ENCODE measurements at places on chromosomes 1 and 21.

- DNase-seq = peak; percentile 83
Observed at GRCh38 chr21:14942801-14943490, 121.9 kb downstream of the NRIP1 start.

- no peak for DNase-seq
Observed at GRCh38 chr21:29074783-29075182, 1.3 kb upstream of the CCT8 start.

DNA sequence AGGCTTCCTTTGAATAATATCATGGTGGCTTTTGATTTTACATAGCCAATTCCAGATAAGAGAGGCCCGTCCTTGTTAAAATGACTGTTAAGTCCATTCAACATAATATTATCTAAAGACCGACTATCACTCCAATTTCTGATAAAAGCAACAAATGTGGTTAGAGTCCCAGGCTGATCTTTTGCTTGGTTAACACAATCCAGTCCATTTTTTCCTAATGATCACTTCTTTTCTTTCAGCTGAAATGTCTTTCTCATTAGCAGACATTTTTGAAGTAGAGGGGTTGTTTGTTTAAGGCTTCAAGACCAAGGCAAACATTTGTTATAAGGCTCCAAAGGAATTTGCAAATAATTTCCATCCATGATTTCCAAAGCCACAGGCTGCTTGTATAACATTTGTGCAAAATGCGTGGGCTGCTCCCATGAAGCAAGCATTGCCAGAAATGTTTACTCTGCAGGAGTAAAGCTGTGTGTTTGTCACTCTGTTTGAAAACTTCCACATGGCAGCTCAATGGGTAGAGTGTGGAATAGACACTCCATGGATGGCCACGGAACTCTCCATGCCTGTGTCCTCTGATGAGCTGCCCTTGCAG lies 111.5 kb downstream of the PSMG1 start:
- DNase-seq = no peak

- DNase-seq = no peak
Observed at GRCh38 chr1:225617479-225617878, 35.4 kb downstream of the ENAH start.

GRCh38 chr1:155999964-156000363 lies 20.8 kb downstream of the SSR2 start:
- no peak for DNase-seq

DNA sequence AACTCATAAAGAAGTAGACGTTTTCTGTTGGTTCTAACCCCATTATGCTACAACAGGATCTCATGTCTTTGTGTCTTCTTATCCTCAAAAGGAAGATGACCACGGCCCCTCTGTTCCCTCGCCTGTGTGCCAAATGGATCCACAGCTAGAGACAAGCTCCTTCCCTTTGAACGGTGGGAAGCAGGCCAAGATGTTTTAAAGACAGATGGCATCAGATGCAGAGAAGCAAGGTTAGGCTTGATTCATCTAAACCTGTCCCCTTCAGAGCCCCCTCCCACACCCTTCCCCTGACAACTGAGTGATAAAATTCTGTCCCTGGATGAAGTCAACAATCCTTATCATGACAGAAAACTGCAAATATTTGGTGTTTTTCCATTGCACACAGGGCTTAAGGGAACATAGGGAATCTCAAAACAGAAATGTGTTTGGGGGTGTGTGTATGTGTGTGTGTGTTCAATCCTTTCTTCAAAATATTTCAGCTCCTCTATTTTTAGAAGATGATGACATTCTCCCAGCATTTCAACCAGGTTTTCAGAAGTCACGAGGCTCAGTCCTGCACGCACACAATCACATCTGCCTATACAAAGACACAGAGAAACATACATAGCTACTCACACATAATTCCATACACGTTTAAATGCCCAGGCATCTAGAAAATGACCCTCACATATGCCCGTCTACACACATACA lies 27.8 kb upstream of the FMOD start:
- DNase-seq = no peak

DNA sequence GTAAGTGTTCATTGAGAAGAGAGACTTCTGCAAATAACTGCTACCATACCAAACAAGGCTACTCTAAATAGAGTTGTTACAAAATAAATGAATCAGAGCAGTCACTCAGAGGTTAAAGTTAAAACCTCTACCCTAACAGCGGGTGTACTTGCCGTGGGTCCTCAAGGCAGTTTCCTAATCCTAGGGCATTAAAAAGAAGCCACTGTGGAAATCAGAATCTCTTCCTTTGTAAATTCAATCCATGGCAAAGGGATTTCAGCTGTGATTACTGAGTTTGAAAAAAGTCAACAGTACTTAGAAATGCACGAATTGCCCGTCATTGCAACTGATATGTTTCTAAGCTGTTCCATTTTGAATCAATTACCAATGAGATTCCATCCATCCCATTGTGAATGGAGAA lies 13.5 kb downstream of the TBX15 start:
- no peak for DNase-seq

DNA sequence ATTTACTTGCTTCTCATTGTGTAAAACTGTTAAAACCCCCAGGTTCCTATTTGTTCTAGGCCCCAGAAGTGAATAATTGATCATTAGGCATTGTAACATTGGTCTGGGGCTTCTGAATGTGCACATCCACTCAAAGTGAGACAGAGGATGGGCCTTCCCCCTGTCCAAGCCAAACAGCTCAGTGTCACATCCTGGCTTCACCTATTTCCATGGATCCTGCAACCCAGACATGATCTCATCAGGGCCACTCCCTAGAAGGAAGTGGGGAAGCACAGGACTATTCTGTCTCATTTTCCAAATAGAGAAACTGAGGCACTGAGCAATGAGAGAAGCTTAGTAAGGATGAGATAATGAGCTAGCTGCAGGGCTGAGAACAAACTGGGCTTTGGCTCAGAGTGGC lies 47.4 kb upstream of the TSPAN2 start:
- no peak for DNase-seq

- DNase-seq = no peak
Observed at GRCh38 chr1:232650418-232650817, 20.5 kb upstream of the SIPA1L2 start.

- DNase-seq = peak; percentile 74
Observed at GRCh38 chr1:213987927-213988506, at the start of gene PROX1. Gene PROX1 (plus strand): TSS chr1:213987973. CDS start chr1:213996536, 8,563 bp downstream.

DNA sequence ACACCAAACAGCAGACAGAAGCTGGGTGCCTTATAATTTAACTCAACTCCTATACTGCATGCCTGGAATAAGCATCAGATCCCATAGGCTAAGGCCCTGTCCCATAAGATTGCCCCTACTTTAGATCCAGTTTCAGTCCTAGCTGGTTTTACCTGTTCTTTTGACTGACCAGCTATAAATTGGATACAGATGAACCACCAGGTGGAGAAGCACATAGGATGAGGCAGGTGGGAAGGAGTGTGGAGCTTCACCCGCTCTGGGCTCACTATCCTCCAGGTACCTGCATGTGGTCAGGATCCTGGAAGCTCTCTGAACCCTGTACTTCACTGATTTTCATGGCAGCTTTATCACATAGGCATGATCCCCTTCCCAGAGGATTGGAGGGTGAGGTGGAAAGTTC lies 51.3 kb downstream of the MAST2 start:
- DNase-seq = peak; percentile 16

DNA sequence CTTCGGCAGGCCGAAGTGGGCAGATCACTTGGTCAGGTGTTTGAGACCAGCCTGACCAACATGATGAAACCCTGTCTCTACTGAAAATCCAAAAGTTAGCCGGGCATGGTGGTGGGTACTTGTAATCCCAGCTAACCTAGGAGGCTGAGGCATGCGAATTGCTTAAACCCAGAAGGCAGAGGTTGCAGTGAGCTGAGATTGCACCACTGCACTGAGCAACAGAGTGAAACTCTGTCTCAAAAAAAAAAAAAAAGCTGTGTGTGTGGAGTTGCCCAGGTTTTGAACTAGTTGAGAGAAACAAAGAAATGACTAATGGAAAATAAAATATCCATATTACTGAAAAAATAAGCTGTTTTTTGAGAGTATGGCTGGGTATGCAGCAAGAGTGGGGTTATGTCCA lies 100.2 kb downstream of the GTF2B start:
- no peak for DNase-seq

DNA sequence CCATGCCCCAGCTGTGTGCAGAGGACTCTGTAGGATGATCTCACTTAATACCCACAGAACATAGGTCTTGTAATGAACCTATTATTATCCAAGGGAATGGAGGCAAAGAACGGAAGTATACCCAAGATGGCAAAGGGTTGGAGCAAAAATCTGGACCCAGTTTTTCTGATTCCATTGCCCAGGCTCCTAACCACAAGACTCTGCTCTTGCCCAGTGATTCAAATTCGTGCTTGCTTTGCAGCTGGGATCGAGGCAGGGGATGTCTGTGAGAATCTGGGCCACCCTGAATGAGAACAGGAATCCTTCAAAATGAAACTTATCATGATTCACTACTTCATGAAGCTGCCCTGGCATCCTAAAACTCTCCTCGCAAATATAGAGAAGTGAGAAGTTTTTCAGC lies 97.5 kb upstream of the KCNJ6 start:
- DNase-seq = no peak

DNA sequence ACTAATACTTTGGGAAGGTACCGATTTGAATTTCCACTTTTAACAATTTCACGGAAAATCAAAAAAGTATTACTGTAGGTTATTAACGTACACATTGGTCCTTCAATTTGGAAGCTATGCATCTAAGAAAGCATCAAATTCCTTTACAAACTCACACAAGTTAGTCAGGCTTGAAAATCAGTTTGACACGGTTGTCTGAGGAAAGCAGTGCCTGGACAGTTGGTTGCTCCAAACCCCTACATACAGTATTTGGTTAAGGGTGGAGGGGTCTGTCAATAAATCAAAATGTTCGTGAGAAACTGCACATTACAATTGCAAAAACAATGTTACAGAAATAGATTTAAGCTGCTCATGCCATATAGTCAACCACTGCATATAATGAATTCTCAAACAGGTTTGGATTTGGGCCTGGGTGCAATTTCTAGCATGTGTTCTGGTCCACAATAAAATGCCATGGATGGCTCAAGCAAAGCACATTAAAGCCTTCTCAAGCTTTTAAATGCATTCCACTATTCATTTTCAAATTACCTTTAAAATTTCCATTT lies 19.9 kb upstream of the RBM34 start:
- no peak for DNase-seq

DNA sequence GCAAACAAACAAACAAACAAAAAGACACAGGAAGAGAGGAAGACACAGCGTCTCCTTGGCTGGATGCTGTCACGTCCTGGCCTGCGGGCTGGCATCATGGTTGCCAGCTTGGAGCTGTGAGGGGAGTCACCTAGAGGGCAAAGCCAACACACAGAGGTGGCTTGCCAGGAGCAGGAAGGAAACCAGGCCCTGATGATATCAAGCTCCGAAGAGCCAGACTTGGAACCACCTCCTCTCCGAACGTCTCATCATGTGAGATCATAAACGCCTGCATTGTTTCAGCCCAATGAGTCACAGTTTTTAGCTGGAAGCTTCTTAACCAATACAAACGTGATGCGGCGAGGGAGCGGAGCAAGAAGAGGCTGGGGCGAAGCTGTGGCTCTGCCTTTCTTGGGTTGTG lies 8.7 kb downstream of the PLA2G2D start:
- no peak for DNase-seq

DNA sequence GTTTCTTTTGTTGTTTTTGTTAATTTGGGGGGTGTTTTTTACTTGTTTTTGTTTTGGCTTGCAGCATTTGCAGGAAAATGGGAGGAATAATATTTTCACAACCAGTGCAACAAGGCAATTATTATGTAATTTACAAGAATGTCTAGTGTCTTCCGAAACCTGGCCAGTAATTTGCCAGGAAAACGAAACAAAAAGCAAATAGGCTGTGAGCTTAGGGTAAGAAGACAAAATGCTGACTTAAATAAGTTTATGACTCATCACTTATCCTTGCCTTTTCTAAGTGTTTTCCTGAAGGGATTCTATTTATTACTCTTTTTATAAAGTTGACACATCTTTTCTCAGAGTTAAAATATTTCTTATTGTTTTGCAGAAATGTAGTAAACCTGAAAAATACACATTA lies 49.8 kb downstream of the KCNT2 start:
- no peak for DNase-seq

DNA sequence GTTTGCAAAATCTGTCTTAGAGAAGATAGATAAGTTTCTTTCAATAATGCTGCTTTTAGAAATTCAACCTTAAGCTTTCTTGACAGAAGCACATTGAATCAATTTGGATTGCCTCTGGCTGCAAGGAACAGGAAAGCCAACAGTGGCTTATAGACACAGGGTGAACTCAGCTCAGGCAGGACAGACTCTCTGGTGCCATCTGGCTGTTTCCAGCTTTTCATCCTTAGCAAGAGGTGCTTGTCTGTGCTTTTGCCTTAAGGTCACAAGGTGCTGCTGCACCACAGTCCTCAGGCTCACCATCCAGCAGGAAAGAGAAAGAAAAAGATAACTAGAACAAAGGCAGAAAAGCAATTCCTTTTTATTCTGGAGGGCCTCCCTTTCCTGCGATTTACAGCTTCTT lies 93.7 kb upstream of the ETS2 start:
- peak; percentile 76 for DNase-seq

DNA sequence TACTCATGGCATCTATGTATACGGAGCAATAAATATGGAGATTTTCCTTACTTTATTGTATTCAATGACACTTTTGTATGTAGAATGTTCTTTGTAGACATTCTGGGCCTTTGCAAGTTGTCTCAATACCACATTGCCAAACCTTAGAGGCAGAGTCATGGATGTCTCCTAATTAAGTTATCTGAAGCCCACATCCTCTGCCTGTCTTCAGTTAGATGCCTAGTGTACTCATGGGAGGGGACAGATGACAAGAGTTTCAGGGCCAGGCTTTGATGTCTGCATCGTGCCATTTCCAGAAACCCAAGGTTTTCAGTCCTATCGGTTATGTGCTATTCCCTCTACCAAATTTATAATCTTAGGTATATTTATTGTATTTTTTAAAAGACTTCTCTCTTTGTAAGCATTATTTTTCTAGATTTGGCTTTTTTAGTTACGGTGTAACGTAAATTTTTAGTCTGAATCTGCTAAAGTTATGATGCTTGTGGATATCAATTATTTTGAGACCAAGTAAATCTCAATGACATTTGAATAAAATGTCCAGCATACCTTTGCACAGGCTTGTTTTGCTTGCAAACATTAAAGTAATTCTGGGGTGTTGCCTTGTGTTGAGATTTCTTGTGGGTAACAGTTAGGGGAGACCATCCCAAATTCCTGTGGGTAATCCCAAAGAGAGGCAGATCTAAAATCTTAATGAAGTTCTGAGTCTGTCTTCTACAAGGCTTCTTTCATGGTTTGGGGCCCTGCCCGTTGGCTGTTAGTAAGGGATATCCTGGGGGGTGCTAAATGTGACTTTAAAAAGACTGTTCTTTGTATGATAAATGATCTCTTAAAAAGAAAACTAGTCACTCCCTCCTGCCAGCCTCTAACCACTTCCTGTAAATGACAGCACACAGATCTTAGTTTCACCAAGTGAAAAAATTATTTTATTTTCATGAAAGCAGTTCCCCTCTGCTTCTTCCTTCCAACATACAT lies 8.0 kb upstream of the MACF1 start:
- DNase-seq = no peak

DNA sequence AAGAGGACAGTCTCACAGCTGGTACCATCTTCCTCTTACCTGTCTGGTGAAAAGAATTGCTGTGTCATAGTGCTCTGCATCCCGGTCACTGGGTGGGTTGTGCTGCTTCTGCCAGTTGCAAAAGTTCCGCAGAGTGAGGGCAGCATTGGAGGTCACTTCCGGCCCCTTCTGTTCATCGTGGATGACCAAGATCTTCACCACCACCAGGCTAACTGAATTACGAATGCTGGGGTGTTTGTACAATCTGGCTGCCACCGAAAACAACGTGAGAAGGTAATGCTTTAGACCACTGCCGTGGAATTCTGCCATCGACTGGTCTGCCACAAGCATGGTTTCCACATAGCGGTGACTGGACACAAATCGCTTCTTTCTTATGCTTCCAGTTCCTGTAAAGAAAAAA lies 2.9 kb downstream of the ADAMTS1 start:
- no peak for DNase-seq
